ENCODE measurements at places on chromosomes 13 and 19.

GRCh38 chr19:53554804-53555203 is 16.9 kb downstream of the ZNF331 start:
- no peak for DNase-seq

DNA sequence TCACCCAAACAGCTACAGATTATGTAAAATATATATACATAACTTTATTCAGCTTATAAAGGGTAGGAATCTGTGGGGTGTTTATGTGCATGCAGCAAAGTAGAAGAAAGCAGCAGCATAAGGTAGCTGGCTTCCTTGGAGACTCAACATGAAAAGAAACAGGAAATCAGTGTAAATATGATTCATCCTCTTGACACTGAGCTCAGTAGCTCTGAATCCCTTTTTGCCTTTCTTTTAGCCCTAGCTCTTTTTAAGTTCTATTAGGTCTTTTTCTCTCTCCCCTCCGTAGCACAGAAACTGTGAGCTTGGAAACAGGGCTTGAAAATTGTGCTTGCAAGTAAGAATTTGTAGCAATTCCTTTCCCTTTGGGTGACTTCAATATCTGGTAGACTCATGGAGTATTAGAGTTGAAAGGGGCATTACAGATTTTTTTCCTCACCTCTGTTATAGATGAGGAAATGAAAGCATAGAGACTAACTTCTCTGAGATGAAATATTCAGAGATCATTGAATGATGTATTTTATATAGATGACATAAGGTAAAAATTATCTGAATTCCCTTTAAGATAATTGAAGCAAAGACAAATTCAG is 314.4 kb downstream of the PCDH9 start:
- no peak for DNase-seq

GRCh38 chr13:100565286-100565685 is 23.3 kb downstream of the GGACT start:
- no peak for DNase-seq

DNA sequence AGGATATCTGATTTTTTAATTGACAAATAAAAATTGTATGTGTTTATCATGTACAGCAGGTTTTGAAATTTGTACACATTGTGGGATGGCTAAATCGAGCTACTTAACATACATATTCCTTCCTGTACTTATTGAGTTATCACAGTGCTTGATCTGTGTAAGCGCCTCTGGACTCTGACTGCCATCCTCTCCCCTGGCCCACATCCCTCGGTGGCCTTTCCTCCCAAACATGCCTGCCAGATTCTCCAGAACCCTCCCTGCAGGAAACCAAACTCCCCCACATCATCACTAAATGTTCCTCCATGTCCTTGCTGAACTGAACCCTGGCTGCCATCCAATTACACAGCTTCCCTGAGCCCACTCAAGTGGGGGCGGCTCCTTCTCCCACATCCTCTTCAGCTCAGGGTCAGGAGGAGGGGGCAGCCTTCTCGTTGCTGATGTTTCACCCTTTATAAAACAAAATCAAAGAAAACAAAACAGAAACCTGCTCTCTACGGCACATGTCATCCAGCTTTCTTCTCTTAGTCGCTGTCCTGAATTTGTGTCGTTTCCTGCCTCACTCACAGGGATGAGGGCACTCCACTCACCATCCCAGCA is 97.1 kb upstream of the SPATA13 start:
- DNase-seq, result peak; percentile 18

- no peak for DNase-seq
Observed at GRCh38 chr19:35946203-35946602, 10.0 kb downstream of the LRFN3 start.

DNA sequence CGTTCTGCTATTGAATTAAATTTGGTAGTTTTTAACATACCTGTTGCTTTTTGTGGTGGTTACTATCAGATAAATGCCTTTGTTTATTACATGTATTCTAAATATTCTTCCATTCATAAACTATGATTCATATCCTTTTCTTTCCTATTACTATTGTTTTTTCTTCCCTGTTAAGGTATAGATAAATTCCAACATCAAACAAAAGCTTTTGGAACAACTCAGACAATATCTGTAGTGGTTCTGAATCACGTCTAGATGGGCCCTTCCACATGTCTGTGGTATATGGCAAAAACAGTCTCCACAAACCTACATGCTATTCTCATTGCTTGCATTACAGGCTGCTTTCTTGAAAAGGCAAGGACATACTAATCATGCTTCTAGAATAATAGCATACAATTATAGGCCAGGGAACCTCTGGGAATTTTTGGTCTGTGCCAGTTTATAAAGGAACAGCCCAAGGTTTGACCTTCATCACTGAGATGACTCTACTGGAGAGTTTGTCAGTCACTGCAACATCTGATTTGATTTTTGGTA is 6.4 kb downstream of the LRCH1 start:
- no peak for DNase-seq

DNA sequence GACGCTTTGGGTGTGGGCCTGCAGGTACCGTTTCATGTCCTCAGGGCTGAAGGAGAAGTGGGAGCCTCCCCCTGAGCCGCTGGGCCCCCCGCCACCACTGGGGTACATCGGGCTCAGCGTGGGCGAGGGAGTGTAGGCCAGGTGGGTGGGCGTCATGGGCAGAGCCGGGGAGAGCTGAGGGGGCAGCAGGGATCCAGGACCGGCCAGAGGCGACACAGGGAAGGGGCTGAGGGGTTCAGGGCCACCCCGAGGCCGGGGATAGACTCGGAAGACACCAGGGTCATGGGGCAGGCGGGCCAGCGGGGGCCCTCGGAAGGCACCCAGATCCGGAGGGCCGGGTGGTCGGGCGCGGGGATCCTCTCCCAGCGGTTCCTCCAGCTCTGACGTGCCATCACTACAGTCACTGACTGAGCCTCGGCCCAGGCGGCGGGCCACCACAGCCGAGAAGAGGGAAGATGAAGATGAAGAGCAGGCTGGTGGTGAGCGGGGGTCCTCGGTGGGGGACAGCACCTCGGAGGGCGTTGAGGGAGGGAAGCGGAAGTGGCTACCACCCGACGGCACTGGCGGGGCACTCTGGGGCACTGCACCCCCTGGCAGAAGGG is 5.7 kb downstream of the ERF start:
- DNase-seq, result no peak

- DNase-seq, result peak; percentile 58
Observed at GRCh38 chr19:48588670-48589401, 17.7 kb upstream of the SPACA4 start.

GRCh38 chr13:92297971-92298942 is 899.8 kb downstream of the GPC5 start:
- no peak for DNase-seq

DNA sequence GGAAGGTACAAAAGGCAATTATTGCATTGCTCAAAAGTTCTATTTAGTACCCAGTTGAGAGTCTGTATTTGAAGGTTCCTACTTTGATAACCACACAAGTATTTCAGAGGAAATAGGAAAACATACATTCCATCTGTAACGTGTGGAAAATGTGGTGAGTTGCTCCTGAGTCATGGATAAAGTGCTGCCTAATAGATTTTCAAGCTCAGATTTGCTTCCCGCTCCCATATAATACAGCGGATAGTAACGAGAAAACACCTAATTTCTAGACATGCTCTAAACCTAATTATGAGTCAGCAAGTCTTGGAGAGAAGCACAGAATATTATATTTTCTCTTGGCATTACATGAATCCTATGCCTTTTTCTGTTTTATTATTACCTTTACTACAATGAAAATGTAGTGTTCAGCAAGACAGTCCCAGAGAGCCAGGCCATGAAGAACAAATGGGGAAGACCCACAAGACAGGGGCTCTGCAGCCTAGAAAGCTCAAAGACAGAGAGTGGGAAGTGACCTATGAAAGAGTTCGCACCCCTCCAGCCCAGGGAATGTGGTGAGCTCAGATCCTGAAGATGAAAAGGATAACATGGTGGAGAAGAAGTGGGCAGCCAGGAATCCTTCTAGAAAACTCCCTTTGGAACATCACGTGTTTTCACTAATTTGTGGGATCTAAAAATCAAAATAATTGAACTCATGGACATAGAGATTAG is 116.1 kb downstream of the STARD13 start:
- DNase-seq, result no peak

GRCh38 chr13:45101327-45102018 is 18.8 kb upstream of the GTF2F2 start:
- no peak for DNase-seq
